ENCODE measurements at places on chromosomes 12 and 14.

- no peak for DNase-seq
These were observed 39.1 kb downstream of the RAD52 start for GRCh38 chr12:910416-910815.

DNA sequence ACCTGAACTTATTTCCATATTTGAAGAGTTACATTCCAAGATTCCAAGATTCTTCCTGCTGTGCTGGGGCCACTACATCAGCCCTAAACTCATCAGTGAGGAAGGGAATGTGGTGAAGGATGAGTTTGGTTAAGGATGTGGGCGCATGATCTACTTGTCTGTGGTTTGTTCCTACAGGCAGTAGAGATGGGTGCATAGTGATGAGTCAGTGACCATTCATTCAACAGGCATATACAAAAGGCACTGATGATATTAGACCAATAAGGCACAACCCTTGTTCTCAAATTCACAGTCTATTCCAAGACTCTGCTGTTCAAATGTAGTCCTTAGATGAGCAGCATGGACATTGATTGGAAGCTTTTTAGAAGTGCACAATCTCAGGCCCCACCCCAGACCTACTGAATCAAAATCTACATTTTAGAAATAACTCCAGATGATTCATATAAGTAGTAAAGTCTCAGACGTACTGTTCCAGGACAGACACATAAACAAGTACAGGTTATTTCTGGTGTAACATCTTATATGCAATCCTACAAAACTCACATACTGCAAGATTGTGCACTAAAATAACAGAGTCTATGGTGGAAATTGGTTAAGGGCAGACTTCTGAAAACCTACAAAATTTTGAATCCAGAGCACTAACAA is 47.7 kb upstream of the MAP3K9 start:
- no peak for DNase-seq

- no peak for DNase-seq
These were observed 5.1 kb downstream of the COX14 start for GRCh38 chr12:50117057-50117622.

DNA sequence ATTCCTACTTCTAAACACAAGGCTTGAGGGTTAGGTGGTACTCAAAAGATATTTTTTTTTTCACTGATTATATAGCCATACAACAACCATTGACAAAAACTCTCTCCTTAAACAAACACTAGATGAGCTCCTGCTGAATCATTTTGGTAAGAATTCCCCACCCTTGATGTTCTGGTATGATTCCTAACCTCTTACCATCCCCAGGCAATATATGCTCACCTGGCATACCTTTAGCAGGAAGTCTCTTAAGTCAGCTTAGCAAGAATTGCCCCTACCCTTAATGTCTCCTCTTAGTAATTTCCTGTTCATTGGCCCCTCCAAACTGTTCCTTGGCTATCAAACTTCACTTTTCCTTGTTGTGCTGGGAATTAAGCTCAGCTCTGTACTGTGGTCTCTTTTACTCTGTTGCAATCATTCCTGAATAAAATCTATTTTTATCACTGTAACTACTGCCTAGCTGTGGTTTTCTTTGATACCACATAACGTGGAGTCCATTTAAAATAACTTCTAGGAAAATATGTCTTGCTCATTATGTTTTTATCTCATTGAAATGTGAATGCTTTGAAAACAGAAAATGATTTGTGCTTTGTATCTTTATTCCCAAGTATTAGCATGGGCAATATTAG is 712.6 kb downstream of the SLC16A7 start:
- DNase-seq = no peak

GRCh38 chr12:103877288-103877687 is 36.3 kb upstream of the NT5DC3 start:
- DNase-seq = no peak

DNA sequence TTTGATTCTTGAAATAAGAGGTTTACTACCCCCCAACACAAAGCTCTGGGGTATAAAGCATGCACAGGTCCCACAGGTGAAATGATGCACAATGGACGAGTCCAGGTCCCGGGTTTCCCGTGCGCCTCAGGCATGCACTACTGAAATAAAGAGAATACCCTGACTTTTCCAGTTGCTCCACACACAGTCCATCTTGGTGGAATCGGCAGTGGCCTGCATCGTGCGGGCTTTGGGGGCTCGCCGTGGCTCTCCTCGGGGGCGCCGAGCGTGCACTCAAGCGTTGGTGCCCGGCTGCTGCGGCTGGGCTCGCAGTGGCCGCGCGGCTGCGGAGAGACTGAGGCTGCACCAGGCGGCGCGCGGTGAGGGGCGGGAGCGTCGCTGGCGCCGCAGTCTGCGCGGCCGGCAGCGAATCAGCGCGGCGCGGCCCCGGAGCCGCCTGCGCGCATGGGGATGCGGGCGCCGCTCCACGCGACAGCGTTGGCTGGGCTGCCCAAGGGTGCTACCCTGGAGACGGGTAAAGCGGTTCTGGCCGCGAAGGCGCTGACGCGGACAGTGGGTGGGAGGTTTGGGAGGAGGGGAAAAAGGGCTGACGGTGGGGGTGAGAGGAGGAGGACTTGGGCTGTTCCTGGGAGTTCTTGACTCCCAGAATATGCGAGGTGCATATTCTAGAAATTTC is 53.8 kb upstream of the CCDC175 start:
- DNase-seq = no peak

- DNase-seq = no peak
These were observed 115.1 kb upstream of the SLC38A2 start for GRCh38 chr12:46487567-46488131.

DNA sequence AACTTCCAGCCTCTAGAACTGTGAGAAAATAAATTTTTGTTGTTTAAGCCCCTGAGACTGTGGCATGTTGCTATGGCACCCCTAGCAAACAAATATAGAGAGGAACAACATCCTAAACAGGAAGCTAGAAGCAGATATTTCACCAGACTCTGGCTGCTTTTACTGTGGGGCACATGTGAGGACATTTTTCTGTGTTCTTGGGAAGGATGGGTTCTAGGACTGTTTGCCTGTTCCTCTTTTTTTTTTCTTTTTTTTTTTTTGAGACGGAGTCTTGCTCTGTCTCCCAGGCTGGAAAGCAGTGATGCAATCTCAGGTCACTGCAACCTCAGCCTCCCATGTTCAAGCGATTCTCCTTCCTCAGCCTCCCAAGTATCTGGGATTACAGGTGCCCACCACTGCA is 4.2 kb upstream of the HRK start:
- no peak for DNase-seq

GRCh38 chr14:22296088-22296487 is 292.9 kb downstream of the DAD1 start:
- no peak for DNase-seq

- DNase-seq = no peak
These were observed 18.4 kb downstream of the ALKBH2 start for GRCh38 chr12:109074866-109075265.

- no peak for DNase-seq
These were observed 12.1 kb downstream of the SLC7A8 start for GRCh38 chr14:23171222-23171975.

GRCh38 chr12:6124411-6125309 is at the start of gene VWF:
Gene VWF, minus strand, starts transcription at chr12:6124670. Its CDS starts 1,474 bp downstream, at chr12:6123196.
- DNase-seq = no peak

DNA sequence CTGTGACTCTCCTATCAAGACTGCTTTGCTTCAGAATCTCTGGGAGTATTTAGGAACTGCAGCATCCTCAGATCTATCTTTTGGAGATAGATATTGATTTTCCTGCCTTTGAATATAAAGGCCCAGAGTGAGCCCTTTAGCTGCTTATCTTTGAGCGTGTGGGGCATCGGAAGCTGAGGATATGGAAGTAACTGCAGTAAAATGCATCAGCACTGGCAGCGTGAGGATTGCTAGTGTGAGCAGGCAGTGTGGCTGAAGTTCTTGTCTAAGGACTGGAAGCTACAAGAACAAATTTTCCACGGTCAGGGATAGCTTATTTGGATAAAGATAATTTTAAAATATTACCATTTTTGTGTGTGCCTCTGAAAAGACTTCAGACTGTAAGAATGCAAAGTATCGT is 474.7 kb downstream of the NPAS3 start:
- no peak for DNase-seq
